Stimulated activated CD4-positive, alpha-beta T cell treated with anti-CD3 and anti-CD28 coated beads, Interleukin-4, amount 100 ng/mL, for 1 hour (primary cell): ENCODE measurements at places on chromosomes 13 and 19.

DNA sequence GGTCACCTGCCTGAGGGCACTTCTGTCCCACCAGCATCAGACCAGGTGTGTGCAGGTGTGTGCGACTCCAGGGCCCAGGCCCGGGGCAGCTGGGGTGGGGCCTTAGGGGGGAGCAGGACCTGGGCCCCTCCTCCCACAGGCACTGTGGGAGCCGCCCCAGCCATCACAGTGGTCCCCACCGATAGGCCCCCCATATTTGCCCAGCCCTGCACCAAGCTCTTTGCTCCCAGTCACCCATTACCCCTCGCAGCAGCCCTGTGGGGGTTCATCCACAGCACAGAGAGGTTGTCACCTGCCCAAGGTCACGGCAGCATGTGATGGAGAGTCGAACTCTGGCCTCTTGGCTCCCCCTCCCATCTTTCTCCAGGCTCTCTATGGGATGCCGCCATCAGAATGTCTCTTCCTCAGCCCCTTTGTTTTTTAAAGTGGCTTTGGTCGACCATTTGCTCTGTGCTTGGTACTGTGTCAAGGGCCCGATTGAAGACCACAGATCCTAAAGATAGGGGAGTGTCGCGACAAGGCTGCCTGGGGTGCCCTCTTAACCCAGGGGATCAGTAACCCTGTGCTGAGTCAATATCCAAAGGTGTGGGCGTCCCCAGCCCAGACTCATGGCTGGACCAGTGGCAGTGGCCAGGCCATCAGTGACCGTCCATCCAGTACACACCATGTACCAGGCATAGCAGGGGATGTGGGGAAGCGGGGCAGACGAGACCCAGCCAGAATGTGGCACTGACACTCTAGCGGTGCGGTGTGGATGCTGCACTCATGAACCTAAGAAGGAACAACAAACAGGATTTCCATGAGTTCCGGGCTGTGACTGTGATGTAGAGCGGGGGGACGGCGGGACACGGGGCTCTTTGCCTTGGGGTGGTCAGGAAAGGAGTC is 28.3 kb upstream of the NCCRP1 start:
- no peak for DNase-seq

DNA sequence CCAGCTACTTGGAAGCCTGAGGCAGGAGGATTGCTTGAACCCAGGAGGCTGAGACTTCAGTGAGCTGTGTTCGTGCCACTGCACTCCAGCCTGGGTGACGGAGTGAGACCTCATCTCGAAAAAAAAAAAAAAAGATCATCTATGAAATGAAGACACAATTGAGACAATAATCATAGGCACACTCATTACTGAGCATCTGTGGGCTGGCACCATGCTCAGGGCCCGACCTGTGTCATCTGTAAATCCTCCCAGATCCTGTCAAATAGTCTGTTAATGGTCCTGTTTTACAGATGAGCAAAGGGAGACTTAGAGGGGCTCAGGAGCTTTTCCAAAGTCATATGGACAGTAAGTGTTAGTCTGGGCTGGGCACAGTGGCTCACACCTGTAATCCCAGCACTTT is 4.1 kb upstream of the NANOS2 start:
- DNase-seq: no peak

DNA sequence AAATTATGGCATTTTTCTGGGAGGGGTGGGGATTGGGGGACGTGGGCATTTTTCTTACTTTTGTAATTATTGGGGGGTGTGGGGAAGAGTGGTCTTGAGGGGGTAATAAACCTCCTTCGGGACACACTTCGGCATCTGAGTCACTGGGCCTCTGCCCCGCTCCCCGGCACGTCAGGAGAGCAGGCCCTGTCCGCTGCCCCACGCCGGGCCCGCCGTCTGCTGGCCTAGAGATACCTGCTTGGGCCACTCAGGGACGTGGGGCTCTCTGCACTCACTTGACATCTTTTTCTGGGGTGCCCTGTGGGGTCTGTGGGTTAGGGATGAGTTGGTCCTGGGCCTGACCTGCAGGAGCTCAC is 3.5 kb upstream of the FTL start:
- no peak for DNase-seq

GRCh38 chr19:7236153-7236552 is 58.1 kb downstream of the INSR start:
- DNase-seq: no peak

DNA sequence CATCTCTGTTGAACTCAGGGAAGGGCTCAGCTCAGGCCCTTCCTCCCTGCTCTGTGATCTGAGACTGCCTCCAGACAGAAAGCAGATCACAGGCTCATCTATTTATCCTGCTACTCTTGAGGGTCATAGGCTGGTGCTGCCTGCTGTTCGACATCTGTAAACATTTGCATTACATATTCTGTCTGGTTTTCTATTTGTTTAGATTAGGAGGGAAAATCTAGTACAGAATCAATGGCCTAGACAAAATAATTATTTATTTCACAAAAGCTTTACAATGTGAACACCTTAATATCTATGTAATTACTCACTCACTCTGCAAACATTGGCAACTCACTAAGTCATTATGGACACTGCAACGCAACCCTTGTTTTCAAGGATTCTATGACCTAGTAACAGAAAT is 43.0 kb downstream of the CEP89 start:
- DNase-seq: no peak

- no peak for DNase-seq
Observed at GRCh38 chr13:50629497-50629896, 214.0 kb downstream of the DLEU7 start.

- DNase-seq: no peak
Observed at GRCh38 chr13:53131361-53131760, 102.7 kb downstream of the OLFM4 start.

- no peak for DNase-seq
Observed at GRCh38 chr19:45585158-45585577, 566 bp upstream of the OPA3 start.

DNA sequence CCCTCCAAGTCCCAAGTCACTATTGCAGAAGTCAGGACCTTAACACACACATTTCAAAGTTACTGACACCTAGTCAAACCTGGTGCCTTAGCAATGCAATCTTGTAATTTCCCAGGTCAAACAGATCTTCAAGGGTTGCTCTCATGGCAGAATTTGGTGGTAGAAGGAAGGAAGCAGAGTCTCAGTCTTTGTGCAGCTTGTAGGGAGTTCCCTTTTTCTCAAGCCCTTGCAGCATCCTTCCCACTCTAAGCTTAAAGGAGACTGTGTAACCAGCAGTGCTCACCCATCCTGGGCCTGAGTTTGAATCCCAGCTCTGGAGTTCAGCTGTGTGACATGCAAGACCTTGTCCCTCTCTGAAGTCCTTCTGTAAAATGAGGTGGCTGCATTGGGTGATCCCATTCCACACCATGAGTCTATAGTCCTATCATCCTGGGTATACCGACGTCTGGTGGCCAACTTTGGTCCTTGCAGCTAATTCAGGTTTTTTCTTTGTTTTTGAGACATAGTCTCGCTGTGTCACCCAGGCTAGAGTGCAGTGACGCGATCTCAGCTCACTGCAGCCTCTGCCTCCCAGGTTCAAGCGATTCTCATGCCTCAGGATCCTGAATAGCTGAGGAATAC is 9.8 kb downstream of the SIGLEC10 start:
- peak; percentile 10 for DNase-seq

GRCh38 chr13:109989686-109990085 is 203.3 kb upstream of the IRS2 start:
- no peak for DNase-seq

DNA sequence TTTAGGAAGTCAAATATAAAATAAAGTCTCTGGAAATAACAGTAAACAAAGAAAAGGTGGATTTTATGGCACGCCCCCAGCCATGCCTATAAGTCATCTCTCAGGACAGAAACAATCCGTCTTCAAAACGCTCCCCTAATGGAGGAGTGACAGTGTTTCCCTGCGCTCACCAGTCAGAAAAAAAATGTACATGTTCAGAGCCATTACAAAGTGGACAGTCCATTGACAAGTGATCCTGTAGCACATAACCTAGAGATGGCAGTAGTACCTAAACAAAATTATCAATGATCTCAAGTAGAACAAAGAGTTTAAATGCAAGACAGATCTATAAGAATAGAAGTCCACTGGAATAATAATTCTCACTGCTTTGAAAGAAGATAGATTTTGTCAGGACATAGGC is 891.7 kb upstream of the MIR17HG start:
- DNase-seq: no peak

DNA sequence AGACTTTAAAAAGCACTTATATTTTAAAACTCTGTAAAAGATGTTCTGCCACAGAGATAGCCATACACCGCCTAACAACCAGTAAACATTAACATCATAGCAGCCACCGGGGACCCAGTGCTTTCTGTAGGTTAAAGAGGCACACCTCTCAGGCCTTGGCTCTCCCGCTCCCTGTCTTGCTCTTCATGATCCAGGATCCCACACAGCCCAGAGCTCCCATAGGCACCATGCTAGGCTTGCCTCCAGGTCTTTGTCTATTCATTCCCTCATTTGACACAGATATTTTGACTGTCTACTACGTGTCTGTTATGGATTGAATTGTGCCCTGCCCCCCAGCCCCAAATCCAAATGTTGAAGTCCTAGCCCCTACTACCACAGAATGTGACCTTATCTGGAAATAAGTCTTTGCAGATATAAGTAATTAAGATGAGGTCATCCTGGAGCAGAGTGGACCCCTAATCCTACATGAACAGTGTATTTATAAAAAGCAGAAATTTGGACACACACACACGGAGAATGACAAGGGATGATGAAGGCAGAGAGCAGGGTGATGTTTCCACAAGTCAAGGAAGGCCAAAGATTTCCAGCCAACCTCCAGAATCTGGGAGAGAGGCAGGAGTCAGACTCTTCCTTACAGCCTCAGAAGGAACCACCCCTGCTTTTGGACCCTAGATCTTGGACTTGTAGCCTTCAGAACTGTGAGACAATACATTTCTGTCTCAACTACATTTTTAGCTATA is 272.6 kb downstream of the DNAJC15 start:
- DNase-seq: no peak

- no peak for DNase-seq
Observed at GRCh38 chr19:29372091-29372415, 153.7 kb upstream of the VSTM2B start.

DNA sequence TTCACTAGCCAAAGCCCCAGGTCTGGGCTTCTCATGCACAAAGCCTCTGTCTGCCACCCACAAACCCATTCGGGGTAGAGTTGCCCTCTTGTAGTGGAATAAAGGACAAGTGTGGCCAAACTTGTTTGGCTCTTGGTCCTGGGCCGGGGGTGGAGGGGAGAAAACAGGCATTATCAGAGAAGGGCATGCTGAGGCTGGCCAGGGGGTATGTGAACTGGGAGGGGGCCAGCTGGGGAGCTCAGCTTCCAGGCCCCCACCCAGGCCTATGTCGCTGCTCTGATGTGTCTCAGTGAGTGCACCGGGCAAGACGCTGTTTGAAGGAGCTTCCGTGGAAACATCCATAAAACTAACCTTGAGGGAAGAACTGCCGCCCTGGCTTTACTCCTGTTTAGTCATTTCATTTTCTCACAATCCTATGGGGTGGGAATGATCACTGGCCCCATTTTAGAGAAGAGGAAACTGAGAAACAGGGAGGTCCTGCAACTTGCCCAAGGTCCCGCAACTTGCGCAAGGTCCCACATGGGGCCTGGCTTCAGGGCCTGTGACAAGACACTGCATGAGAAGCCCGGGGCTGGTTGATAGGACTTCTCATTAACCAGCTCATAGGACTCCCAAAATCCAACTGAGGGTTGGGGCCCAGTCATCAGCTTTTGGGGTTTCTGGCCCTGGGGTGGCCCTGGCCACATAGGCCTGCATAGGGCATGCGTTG is 30.8 kb downstream of the CCNE1 start:
- DNase-seq: no peak

GRCh38 chr19:47464675-47465419 is 6.8 kb downstream of the SLC8A2 start:
- DNase-seq: no peak

GRCh38 chr13:20702915-20703779 is at the start of gene IL17D:
TSS of gene IL17D (plus strand) at chr13:20703699. CDS start at chr13:20704002, 303 bp downstream.
- DNase-seq: peak; percentile 42

- DNase-seq: no peak
Observed at GRCh38 chr13:24192811-24193162, 32.3 kb downstream of the SPATA13 start.

GRCh38 chr19:41323430-41324125 is 13.6 kb downstream of the CCDC97 start:
- no peak for DNase-seq

- DNase-seq: no peak
Observed at GRCh38 chr13:112959206-112959605, 9.8 kb upstream of the MCF2L start.

DNA sequence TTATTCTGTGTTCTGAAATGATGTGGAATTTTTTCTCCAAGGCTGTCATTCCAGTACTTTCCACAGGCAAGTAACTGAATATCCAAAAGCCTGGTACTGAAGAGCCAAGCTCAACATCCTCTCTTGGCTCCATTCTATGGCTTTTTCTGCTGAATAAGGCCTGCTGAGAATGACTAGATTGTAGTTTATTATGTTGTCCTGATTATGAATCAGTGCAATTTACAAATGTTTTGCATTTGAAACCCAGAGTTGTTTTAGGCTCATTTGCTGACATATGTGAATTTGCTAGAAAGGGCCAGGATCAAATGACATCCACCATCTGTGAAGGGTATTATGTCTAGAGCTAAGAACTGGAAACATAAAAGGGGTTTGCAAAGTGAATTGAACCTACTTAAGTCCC is 596.6 kb downstream of the KCTD12 start:
- no peak for DNase-seq

DNA sequence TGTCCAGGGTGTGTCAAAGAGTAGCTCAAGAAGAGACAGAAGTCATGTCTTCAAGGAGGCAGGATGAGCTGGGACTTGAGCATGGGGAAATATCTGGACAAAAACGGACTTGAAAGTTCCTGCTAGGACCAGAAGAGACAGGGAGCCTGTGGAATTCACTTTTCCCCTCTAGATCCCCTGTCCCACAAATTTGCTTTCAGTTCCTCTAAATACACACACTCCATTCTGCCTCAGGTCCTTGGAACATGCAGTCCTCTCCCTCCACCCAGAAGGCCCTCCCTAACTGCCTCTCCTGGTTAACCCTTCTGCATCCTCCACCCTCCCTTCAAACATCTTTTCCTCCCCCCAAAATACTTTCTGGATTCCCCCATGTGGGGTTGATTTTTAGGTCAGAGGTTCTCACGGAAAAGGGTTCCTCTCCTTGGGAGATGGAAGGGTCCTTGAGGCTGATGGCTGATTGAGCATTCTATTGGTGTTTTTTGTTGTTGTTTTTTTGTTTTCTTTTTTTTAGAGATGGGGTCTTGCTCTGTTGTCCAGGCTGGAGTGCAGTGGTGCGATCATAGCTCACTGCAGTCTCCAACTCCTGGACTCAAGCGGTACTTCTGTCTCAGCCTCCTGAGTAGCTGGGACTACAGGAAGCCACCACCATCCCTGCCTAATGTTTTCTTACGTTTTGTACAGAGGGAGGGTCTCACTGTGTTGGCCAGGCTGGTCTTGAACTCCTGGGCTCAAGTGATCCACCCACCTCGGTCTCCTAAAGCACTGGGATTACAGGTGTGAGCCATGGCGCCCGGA is 6.9 kb upstream of the RETN start:
- DNase-seq: no peak

- DNase-seq: no peak
Observed at GRCh38 chr19:3818918-3819317, 32.7 kb upstream of the MATK start.
